Osteocyte (in vitro differentiated cells): ENCODE measurements at places on chromosomes 6 and 20. TPM values are rescaled to one million over a fixed set of nuclear protein-coding genes. Genes with fewer than 3 reads are reported as not detected.
A peak's percentile ranks its signal among the peaks of the same experiment; 100 is the strongest.

GRCh38 chr6:156713548-156713947 is 63.6 kb upstream of the ARID1B start:
- H3K4me1 ChIP-seq, result no peaks in the 10 kb centered on the region
- no peaks in the 10 kb centered on the region for H3K36me3 ChIP-seq
- no peak overlapping the region for H3K4me3 ChIP-seq
- DNase-seq, result no peak
- H3K27me3 ChIP-seq, result peaks cover 21% of the 10 kb centered on the region

DNA sequence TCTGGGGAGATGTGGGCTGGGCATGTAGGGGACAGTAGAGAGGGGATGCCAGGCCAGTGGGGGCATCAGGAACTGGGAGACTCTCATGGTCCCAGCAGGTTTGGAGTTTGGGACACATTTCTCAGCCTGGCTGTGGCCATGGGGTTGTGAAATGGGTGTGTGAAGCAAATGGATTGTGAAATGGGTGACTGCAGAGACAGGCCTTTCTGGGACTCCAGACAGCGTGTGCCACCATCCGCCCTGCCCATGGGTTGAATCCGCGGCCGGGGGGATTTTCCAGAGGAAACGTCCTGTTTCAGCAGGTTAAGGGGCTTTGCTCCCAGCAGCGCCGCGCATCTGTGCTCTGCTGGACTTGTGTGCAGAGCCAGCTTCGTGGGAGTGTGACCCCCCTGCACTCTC is 3.7 kb upstream of the PMEPA1 start:
- H3K27ac ChIP-seq, result no peak overlapping the region
- H3K4me3 ChIP-seq, result no peak overlapping the region
- no peaks in the 10 kb centered on the region for H3K27me3 ChIP-seq
- H3K36me3 ChIP-seq, result no peaks in the 10 kb centered on the region
- no peak for DNase-seq

DNA sequence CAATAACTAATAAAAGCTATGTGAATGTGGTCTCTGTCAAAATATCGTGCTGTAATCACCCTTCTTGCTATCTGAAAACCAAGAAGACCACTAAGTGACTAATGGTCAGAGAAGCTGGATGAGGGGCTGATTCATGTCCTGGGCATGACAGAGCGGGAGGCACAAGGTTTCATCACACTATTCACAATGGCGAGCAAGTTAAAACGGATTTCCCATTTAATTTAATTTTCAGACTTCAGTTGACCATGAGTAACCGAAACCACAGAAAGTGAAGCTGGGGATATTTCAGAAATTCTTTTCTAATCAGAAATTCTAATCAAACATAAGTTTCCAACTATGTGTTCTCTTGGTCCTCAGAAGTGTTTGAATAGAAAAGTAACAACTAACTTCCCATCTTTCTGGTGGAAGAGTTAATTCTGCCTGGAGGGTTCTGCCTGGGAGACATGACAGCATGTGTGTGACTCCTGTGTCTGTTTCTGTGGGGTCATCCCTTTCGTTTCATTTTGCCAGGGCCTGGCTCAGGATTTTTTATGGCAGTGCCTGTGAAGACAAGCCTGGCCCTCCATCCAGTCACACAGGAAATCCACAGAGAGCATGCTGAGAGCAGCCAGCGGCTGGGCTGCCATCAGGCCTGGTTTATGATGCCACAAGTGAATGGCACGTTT is 98.9 kb downstream of the FAM120B start:
- no peak for DNase-seq
- peak overlapping the region; percentile 88 for H3K27ac ChIP-seq
- H3K4me1 ChIP-seq, result peaks cover 28% of the 10 kb centered on the region
- H3K27me3 ChIP-seq, result no peaks in the 10 kb centered on the region
- H3K4me3 ChIP-seq, result no peak overlapping the region

DNA sequence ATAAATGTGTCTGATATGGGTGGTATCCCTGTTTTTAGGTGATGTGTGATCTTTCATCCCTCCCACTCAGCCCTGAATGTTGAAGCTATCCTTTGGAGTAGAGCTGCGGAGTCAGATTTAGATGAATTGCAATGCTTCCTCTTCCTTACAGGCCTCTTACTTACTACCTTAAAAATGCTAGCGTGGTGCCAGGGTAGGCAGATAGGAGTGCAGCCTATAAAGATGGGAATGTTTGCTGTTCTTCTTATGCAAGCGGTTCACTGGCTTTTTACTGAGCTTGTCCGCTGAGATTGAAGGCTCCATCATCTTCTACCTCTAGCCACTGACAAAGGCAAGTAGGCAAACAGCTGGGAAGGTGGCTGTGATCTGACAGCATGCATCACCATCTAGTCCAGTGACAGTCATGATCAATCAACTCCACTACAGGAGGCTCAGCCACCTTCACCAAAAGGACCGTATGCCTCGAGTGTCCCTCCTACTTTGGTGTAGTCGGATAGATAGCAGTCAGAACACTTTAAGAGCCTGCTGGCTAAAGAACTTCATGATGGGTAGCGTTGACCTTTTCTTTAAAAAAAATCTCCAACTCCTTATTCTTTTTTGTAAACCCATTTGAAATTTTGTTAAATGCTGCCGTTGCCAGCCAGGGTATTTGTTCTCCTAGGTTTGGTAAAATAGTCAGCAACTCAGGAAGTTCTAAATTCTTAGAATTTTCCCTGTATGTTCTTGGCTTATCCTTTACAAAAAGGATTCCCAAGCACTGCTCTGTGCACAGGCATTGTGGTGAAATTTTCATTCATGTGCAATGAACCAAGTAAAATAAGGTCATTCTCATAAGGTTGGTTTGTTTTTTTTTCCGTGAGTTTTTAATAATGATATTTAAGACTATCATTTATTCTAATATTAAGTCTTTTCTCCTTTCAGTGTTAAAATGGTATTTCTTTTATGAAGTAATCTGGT is 169.6 kb downstream of the MTHFD1L start:
- H3K27ac ChIP-seq, result peak overlapping the region; percentile 87
- no peaks in the 10 kb centered on the region for H3K27me3 ChIP-seq
- no peak overlapping the region for H3K4me3 ChIP-seq
- DNase-seq, result no peak
- peaks cover 27% of the 10 kb centered on the region for H3K36me3 ChIP-seq
- peaks cover 46% of the 10 kb centered on the region for H3K4me1 ChIP-seq

DNA sequence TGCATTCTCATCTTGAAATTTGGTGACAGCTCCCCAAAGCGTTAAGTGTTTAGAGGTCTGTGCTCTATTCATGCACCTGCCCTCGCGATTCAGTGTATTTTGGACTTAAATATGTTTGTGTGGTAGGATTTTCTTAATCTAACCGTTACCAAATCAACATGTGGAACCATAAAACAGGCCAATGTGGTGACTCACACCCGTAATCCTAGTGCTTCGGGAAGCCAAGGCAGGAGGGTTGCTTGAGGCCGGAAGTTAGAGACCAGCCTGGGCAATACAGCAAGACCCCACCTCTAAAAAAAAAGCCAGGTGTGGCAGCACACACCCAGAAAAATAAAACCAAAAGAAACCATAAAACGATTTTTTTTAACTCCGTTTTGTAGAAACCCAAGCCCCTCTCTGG is 31.5 kb downstream of the PYGB start:
- H3K4me3 ChIP-seq, result no peak overlapping the region
- H3K36me3 ChIP-seq, result peaks cover 43% of the 10 kb centered on the region
- H3K4me1 ChIP-seq, result no peaks in the 10 kb centered on the region
- no peaks in the 10 kb centered on the region for H3K27me3 ChIP-seq
- no peak overlapping the region for H3K27ac ChIP-seq

DNA sequence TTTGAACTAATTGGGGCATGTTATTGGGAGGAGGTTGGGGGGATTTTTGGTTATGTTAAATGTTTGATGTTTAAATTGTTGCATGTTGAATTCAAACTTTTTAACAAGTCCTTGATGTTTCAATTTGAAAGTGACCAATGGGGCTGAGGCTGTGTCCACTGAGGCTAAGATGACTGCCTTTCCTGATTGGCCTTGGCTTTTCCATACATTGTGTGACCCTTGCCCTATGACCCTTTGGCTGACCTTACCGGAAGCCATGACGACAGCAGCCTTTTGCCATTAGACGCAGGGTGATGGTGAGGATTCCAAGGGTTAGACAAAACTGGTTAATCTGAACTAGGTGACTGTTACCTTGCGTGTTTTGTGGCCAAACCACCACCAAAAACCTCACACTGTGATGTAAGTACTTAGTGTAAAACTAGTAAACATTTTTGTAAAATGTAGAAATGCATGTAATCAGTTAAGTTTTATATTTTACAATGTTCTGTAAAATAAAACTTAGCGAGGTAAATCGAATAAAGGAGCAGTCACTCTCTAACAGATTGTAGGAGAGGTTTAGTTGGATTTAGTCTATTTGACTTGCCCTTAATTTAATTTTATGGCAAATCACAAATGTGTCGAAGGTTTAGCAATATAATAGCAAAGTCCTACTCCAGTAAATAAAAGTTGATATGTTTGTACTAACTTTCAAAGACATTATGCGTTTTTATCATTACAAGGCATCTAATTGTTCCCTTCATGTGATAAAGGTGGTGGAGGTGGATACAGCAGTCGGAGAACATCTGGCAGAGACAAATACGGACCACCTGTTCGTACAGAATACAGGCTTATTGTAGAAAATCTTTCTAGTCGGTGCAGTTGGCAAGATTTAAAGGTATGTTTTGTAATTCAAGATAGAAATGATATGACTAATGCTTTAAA is 1.6 kb downstream of the SRSF6 start:
- peaks cover 40% of the 10 kb centered on the region for H3K4me1 ChIP-seq
- peak overlapping the region; percentile 54 for H3K27ac ChIP-seq
- peak overlapping the region; percentile 85 for H3K4me3 ChIP-seq
- H3K36me3 ChIP-seq, result peaks cover 47% of the 10 kb centered on the region
- DNase-seq, result no peak

- DNase-seq, result no peak
- no peaks in the 10 kb centered on the region for H3K36me3 ChIP-seq
- H3K27ac ChIP-seq, result peak overlapping the region; percentile 32
- H3K27me3 ChIP-seq, result no peaks in the 10 kb centered on the region
- peaks cover 60% of the 10 kb centered on the region for H3K4me1 ChIP-seq
- H3K4me3 ChIP-seq, result no peak overlapping the region
Observed at GRCh38 chr6:30837432-30837831, 46.9 kb upstream of the DDR1 start.

DNA sequence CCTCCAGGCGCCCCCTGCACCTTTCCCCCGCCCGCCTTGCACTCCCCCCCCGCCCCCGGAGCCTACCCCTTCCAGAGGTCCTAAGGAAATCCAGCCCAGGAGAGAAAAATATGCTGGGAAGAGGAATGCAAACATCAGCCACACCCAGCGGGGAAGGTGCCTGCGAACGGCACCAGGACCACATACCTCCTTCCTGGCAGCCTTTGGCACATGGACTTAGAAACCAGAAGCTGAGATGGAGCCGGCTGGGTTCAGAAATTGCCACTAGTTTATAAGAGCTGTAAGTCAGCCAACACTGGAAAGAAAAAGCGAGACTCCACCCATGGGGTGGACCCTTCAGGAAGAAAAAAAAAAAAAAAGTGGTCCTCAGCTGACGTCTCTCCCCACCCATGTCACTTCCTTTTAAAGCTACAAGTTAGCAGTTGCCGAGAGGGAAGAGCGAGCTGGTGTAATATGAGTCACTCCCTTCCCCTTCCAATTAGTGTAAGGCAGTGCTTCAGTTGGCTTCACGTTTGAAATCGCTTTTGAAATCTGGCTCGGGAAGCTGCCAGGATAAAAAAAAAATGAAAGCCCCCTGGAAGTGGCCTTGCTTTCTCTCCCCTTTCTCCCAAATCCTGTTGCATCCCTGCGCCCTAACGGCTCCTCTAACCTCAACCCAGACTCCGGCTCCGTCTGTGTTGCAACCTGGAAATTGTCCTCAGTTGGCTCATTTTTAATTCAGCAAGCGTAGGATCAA is at the start of gene AGPAT4:
AGPAT4 (minus strand) TSS at position 310 of the 736 bp plus-strand sequence. CDS start 41,848 bp downstream, outside the sequence.
- peak; percentile 88 for DNase-seq
- peak within 1 kb of the TSS; percentile 91 for H3K27ac ChIP-seq
- H3K36me3 ChIP-seq, result no peaks in the 10 kb centered on the region
- peaks cover 2% of the 10 kb centered on the region for H3K27me3 ChIP-seq
- H3K4me3 ChIP-seq, result peak within 1 kb of the TSS; percentile 83

- peak overlapping the region; percentile 95 for H3K27ac ChIP-seq
- peak overlapping the region; percentile 95 for H3K4me3 ChIP-seq
- no peak for DNase-seq
- H3K4me1 ChIP-seq, result peaks cover 56% of the 10 kb centered on the region
- H3K36me3 ChIP-seq, result peaks cover 4% of the 10 kb centered on the region
Observed at GRCh38 chr6:57173886-57174510, 1.9 kb downstream of the BAG2 start.

DNA sequence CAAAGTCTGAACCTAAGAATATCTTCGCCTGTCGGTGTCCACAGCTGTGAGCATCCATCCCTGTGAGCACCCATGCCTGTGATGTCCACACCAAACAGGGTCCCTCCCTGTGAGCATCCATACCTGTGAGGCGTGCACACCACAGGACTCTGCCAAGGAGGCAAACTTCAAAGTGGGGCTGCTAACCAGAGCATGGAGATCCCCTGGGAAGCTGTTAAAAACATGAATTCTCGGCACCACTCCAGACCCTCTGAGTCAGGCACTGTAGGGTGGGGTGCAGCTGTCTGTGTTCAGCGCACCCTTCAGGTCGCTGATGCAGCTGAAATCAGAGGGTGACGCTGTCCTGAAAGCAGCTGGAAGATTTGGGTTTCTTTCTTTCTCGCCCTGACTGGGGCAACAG is 85.4 kb upstream of the NXT1 start:
- H3K27me3 ChIP-seq, result no peaks in the 10 kb centered on the region
- DNase-seq, result peak; percentile 79

- DNase-seq, result no peak
- H3K4me3 ChIP-seq, result no peak overlapping the region
- H3K36me3 ChIP-seq, result no peaks in the 10 kb centered on the region
- H3K27me3 ChIP-seq, result no peaks in the 10 kb centered on the region
Observed at GRCh38 chr6:12528581-12529363, 187.8 kb upstream of the PHACTR1 start.

GRCh38 chr6:93823489-93823888 is 404.1 kb upstream of the EPHA7 start:
- DNase-seq, result no peak
- H3K27me3 ChIP-seq, result no peaks in the 10 kb centered on the region
- no peak overlapping the region for H3K27ac ChIP-seq
- H3K4me3 ChIP-seq, result no peak overlapping the region

DNA sequence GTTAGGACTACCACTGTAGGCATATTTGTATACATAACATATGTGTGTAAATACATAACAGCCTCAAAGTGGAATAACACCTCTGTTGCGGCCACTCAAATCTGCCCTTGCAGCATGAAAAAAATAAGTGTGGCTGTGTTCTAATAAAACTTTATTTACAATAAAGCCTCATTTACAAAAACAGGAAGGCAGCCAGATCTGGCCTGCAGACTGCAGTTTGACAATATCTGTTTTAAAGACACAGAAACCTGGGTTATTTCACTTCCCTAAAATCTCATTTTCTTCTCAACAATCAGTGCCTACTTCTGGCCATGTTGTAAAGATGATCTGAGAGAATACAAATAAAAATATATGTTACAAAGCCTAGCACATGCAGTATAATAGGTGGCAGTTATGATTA is 53.9 kb upstream of the SCML4 start:
- H3K27me3 ChIP-seq, result no peaks in the 10 kb centered on the region
- no peak overlapping the region for H3K27ac ChIP-seq

Gene NKX2-2
- total RNA-seq, result not detected in 2 replicates

Gene TRIM38
- 8.0 and 8.4 TPM in 2 replicates for total RNA-seq

Gene NR2E1
- total RNA-seq, result not detected in 2 replicates

Gene SNRPB
- 111 and 112 TPM in 2 replicates for total RNA-seq

Gene PLG
- total RNA-seq, result not detected in 2 replicates

Gene AHI1
- total RNA-seq, result 24.5 and 33.5 TPM in 2 replicates

Gene KCNQ2
- not detected in 2 replicates for total RNA-seq

Gene NKX2-4
- total RNA-seq, result not detected in 2 replicates

Gene NHSL1
- total RNA-seq, result 19.0 and 21.2 TPM in 2 replicates

Gene HCRTR2
- not detected in 2 replicates for total RNA-seq

Gene RSPO4
- total RNA-seq, result not detected in 2 replicates

Gene MCCD1
- total RNA-seq, result not detected in 2 replicates
